ENCODE measurements at places on chromosomes 16 and 17. TPM values are rescaled to one million over a fixed set of nuclear protein-coding genes. Genes with fewer than 3 reads are reported as not detected.

The SGCA gene
- not detected for total RNA-seq

The C17orf67 gene
- total RNA-seq, result 4.1 TPM

The ARHGAP44 gene
- total RNA-seq, result 0.68 TPM

The ADAM11 gene
- under 0.01 TPM for total RNA-seq

The ZNF48 gene
- 20.1 TPM for total RNA-seq

The KRT33A gene
- total RNA-seq, result not detected

The CTF1 gene
- 0.17 TPM for total RNA-seq

The DPEP1 gene
- total RNA-seq, result 2.7 TPM

The CPNE7 gene
- 0.85 TPM for total RNA-seq

The TMEM114 gene
- not detected for total RNA-seq

All from dermis blood vessel endothelial cell (primary cell).